A673 (cell line): ENCODE measurements at places on chromosomes 7 and 10.

- H3K27ac ChIP-seq, result no peak overlapping the region
- no peaks in the 10 kb centered on the region for H3K36me3 ChIP-seq
- H3K4me3 ChIP-seq, result no peak overlapping the region
- DNase-seq, result no peak
- peaks cover 39% of the 10 kb centered on the region for H3K4me1 ChIP-seq
Measured at GRCh38 chr10:35130663-35131062, 4.0 kb downstream of the CREM start.

- H3K27ac ChIP-seq, result no peak overlapping the region
- peaks cover 76% of the 10 kb centered on the region for H3K27me3 ChIP-seq
- H3K4me1 ChIP-seq, result no peaks in the 10 kb centered on the region
- DNase-seq, result no peak
- H3K36me3 ChIP-seq, result no peaks in the 10 kb centered on the region
Measured at GRCh38 chr10:117796130-117796745, 250.5 kb downstream of the RAB11FIP2 start.

DNA sequence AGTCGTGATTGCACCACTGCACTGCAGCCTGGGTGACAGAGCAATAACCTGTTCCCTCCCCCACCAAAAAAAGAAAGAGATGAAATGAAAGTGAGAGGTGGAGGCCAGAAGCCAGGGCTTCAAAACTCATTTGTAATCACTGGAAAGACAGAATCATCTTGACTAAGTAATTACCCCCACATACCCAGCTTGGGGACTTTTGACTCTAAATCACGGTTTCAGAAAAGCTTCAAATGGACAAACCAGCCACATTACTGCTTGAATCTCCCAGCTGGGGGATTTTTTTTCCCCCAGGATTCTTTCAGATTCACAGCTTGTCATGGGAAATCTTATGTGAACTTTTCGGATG lies 361.0 kb downstream of the FRMD4A start:
- no peak overlapping the region for H3K4me3 ChIP-seq
- no peak overlapping the region for H3K27ac ChIP-seq
- H3K36me3 ChIP-seq, result no peaks in the 10 kb centered on the region
- no peaks in the 10 kb centered on the region for H3K27me3 ChIP-seq
- no peaks in the 10 kb centered on the region for H3K4me1 ChIP-seq

- H3K4me1 ChIP-seq, result peaks cover 7% of the 10 kb centered on the region
- no peaks in the 10 kb centered on the region for H3K36me3 ChIP-seq
- no peak for DNase-seq
- no peaks in the 10 kb centered on the region for H3K27me3 ChIP-seq
Measured at GRCh38 chr7:147759327-147759943, 831.1 kb upstream of the C7orf33 start.

- no peak overlapping the region for H3K4me3 ChIP-seq
- no peak for DNase-seq
- no peaks in the 10 kb centered on the region for H3K36me3 ChIP-seq
- H3K4me1 ChIP-seq, result peaks cover 14% of the 10 kb centered on the region
- H3K27ac ChIP-seq, result no peak overlapping the region
- no peaks in the 10 kb centered on the region for H3K27me3 ChIP-seq
Measured at GRCh38 chr10:83978681-83979383, 160.5 kb upstream of the GHITM start.
